Stimulated activated CD4-positive, alpha-beta T cell treated with anti-CD3 and anti-CD28 coated beads, Interleukin-15, amount 100 ng/mL, for 24 hours (primary cell): ENCODE measurements at places on chromosomes 7 and 10.
A peak's percentile ranks its signal among the peaks of the same experiment; 100 is the strongest.

GRCh38 chr10:129552119-129552518, 85.1 kb downstream of the MGMT start:
- DNase-seq, result no peak

DNA sequence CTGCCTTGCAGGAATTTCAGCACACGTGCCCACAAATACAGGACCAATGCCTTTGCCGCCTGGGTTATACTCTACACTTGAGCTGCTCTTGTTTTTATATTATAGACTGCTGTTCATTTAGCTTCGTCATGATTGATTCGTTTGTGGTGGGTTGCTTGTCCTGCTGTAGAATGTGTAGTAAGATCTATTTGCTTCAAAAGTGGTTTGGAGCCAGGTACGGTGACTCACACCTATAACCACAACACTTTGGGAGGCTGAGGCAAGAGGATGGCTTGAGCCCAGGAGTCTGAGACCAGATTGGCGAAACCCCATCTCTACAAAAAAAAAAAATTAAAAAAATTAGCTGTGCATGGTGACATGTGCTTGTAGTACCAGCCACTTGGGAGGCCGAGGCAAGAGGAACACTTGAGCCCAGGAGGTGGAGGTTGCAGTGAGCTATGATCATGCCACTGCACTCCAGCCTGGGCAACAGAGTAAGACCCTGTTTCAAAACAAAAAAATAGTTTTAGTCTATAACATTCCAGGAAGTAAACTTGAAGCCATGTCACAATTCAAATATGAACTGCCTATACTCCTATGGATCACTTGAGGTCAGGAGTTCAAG, 9.0 kb upstream of the RHBDD2 start:
- peak; percentile 30 for DNase-seq

- no peak for DNase-seq
These were observed 165.2 kb downstream of the PTEN start for GRCh38 chr10:88028654-88029053.

DNA sequence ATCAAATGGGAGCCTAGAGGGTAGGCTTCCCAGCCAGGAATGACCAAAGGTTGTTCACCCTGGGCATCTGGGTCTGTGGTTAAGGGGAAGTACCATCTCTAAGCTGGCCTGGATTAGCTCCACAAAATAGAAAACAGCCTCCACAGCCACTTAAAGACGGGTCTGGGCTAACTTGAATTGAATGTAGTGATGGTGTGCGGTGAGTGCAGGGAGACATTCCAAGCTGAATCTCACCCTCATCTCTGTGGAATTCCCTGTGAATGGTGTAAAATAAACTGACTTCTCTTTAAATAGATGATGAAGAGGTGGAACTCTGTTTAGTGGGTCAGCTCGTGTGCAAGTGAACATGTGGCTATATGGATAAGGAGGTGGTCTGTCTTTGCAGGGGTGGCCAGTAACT, 251.0 kb downstream of the DYNC1I1 start:
- DNase-seq, result no peak

- DNase-seq, result no peak
These were observed 34.5 kb upstream of the DKK1 start for GRCh38 chr10:52279546-52279945.

DNA sequence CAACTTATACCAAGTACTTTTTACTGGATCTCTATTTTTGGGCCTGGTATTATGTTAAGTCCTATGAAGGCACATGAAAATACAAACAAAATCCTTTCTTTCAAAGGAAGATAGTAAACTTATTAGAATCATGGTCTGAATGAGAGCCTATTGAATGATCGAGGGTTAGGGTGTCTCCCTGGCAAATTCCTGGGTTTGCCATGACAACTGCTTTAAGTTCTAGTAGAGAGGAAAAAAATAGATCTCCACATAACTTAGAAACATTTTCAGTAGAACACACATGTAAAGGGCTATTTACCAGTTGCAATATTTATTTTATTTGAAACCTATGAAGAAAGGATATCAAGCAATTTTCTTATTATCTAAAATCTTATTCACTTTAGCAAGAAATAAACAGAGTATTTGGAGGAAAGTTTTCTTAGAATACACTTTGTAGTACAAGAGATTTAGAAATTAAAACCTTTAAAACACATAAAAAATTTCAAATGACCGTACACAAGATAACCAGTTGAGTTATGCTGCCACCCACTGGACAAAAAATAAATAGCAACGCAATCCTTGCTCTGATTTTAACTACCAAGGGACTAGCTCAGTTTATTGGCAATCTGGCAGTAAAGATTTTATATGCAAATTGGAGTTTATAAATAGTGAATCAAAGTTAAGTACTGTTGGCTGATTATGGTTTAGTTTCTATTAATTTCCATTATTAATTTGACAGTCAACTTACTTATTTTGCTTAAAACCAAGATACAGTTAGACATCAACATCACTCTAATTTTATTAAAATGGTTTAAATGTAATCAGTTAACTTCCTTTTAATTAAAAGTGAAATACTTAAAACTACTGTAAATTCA, 33.9 kb downstream of the CACUL1 start:
- peak; percentile 67 for DNase-seq

GRCh38 chr10:88092973-88093372, 229.5 kb downstream of the PTEN start:
- no peak for DNase-seq

- no peak for DNase-seq
These were observed 7.2 kb downstream of the RNF133 start for GRCh38 chr7:122691569-122692235.

- DNase-seq, result no peak
These were observed 124.4 kb downstream of the DOCK4 start for GRCh38 chr7:112081778-112082177.

- DNase-seq, result no peak
These were observed 16.2 kb upstream of the SLC26A4 start for GRCh38 chr7:107644309-107644974.

GRCh38 chr10:27369880-27370279, 129.3 kb upstream of the ACBD5 start:
- DNase-seq, result no peak

GRCh38 chr10:124264271-124264670, 154.5 kb downstream of the OAT start:
- no peak for DNase-seq

GRCh38 chr10:24792638-24793037, 69.0 kb upstream of the ARHGAP21 start:
- no peak for DNase-seq

DNA sequence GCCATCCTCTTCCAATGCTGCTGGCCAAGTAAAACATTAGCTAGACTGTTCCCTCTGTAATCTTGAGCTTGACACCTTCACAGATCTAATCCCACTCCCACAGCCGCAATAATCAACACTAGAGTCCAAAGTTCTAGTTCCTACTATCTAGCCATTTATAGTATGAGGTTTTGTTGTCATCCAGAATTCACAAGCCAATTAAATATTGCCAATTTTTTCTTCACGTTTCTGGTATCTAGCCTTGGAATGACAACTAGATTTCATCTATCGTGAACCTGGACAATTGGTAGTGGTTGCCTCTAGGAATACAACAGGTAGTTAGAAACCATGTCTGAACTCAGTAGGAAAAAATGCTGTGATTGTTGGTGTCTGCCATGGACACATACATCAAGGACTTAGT, 10.4 kb downstream of the WASL start:
- DNase-seq, result no peak

DNA sequence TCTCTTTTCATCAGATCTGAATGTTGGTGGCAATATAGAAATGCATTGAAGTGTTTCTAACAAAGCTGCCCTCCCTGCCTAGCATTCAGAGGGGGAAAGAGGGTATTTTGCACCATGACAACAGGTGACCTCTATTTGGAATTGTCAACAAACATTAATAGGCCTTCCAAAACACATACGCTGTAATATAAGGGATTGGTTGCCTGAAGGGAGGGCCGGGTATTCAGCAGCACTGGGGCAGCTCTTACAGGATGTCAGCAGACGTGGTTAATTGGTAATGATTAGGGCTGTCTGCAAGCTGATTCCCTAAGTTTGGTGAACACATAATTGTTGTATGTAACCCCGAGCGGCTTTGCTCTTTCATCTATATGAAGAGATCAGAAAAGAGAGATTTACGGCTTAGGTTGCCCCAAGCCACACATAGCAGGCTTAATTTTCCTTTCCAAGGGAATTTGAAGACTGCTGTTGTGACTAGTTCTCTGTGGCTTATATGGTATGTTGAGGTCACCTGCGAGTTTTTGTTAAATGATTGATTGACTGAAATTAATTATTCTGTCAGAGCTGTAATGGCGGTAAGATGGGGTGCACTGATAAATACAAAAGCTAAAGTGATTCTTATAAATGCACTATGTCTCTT, 759.3 kb downstream of the LRMDA start:
- DNase-seq, result no peak

- no peak for DNase-seq
These were observed 13.0 kb downstream of the EN2 start for GRCh38 chr7:155470686-155471638.

GRCh38 chr10:102596506-102596971, 47.7 kb upstream of the TRIM8 start:
- peak; percentile 39 for DNase-seq

DNA sequence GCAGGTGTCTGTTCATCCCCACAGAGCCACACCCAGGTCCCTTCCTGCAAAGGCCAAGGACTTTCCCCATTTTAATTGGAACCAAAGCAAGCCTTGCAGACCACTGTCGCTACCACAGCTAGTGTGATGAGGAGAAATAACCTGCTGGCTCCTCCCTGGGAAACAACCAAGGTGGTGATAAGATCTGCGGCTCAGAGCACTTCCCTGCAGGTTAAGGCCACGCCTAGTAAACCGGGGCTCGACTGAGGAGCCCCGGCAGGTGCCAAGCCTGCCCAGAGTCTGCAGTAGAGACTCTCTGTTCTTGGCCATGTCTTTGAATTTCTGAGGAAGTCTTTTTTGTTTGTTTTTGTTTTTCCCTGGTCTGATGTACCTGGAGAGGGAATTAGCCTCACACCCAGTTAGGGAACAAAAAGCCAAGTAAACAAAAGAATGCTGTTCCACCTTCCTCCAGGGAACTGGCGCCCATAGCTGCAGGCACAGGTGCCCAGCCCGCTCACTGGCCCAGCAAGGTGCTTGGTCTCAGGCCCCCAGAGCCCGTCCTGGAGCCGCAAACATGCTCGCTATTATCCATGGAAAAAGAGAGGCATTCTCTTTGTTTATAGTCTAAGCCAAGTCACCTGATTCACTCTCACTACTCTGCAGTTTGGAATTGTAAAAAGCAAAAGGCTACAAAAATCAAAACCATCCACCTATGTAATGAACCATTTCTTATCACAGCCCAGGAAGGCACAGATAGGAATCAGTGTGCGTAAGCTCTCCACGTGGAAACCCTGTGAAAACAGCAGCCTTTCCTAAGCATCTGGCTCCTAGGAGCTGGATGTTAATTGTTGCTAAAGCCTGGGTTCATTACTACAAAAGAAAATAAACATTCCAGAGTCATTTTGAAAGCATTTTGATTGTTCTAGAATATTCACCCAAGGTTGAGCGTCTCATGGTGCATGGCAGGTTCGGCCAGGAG, 2.7 kb downstream of the GPR146 start:
- no peak for DNase-seq

GRCh38 chr10:129963641-129964501, at the start of gene EBF3:
TSS of gene EBF3 (minus strand) at chr10:129964274. CDS start at chr10:129963768, 506 bp downstream.
- DNase-seq, result peak; percentile 62

GRCh38 chr7:266851-267840, 22.8 kb upstream of the FOXL3 start:
- no peak for DNase-seq

- DNase-seq, result peak; percentile 31
These were observed 653 bp upstream of the ADRB1 start for GRCh38 chr10:114042895-114043531.

GRCh38 chr7:118372530-118372929, 148.0 kb downstream of the ANKRD7 start:
- no peak for DNase-seq

DNA sequence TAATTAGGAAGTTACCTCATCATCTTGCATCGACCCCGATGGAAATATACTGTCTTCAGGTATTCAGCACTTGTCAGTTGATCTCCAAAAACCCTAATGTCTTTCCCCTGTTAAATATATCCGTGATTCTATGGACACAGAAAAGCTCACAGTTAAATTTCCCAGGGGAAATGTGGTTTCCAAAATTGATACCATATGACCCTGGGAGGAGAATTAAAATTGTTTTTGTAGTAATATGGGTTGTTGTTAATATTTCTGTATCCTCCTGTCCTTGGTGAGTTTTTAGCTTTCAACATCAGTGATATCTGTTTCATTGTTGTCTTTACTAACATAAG, 132.1 kb downstream of the CELF2 start:
- DNase-seq, result no peak

DNA sequence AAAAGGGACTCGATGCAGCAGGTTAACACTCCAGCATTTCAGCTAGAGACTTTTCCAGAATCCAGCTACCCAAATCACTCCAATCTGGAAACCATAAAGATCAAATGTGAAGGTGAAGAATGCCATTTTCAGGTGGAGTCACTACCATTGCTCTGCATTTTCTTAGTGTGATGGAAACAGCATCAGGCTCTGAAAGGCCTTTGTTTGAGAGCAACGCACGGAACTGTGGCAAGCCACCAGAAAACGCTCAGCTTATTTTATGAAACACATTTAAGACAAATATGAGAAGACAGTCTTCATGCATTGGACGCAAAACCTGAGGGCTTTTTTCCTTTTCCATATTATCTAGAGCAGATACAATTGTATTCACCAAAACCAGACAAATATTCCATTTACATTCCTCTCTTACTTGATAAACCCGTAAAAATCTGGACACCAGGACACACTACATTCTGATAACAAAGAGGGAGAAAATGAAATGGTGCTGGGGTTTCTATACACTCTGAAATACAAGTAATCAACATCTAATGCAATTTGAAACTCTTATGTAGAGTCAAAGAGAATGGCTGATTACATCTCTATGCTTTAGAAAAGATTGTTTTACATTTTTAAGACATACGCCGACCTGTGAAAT, 99.1 kb downstream of the NRP1 start:
- no peak for DNase-seq

GRCh38 chr10:78251016-78251385, 217.3 kb downstream of the RPS24 start:
- no peak for DNase-seq

GRCh38 chr7:51589111-51589510, 272.5 kb upstream of the COBL start:
- DNase-seq, result no peak

- peak; percentile 57 for DNase-seq
These were observed 18.4 kb downstream of the TSPAN14 start for GRCh38 chr10:80472234-80473095.

DNA sequence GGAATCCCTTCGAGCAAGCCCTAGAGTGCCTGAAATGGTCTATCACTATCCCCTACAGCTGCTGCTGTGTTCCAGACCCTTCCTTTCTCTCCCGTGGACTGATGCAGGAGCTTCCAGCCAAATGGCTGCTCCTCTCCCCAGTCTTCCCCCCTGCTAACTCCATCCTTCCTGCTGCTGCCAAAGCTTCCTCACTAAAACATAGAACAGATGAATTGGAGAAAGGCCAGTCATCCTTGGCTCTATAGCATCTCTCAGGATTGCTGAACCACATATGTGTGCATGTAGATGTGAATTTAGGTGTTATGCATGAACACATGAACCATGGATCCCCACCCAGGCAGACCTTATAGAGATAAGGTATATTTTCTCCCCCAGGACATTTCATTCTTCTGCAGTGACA, 60.7 kb downstream of the GPR26 start:
- DNase-seq, result no peak

GRCh38 chr7:30348083-30348560, 63.7 kb downstream of the ZNRF2 start:
- peak; percentile 49 for DNase-seq
